ENCODE measurements at places on chromosomes 11 and 22. TPM values are rescaled to one million over a fixed set of nuclear protein-coding genes. Genes with fewer than 3 reads are reported as not detected.
A peak's percentile ranks its signal among the peaks of the same experiment; 100 is the strongest.

DNA sequence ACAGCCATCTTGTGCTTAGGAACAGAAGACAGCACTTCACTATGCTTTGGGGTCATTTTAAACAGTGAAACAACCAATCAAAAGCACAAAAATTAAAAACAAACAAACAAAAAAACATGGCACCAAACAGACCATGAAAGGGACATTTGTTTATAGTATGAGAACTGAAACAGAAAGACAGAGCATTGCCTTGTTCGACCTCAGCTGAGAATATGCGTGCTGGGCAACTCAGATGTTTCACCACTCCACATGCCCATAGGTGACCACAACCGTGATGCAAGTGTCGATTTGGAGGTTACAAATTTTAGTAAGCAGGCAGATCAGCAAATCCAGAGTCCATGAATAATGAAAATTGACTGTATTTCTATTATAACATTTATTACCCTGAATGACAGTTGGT lies 30.0 kb downstream of the NNMT start:
- no peaks in the 10 kb centered on the region for H3K36me3 ChIP-seq
- H3K4me3 ChIP-seq = no peak overlapping the region
- no peak overlapping the region for H3K27ac ChIP-seq

GRCh38 chr11:111334532-111335502 lies 36.5 kb downstream of the POU2AF3 start:
- no peak overlapping the region for H3K4me3 ChIP-seq
- no peaks in the 10 kb centered on the region for H3K36me3 ChIP-seq
- H3K27ac ChIP-seq = no peak overlapping the region
- H3K27me3 ChIP-seq = no peaks in the 10 kb centered on the region
- DNase-seq = no peak

GRCh38 chr11:19631712-19632498 lies 80.7 kb upstream of the NAV2 start:
- peak; percentile 31 for DNase-seq
- H3K27me3 ChIP-seq = no peaks in the 10 kb centered on the region
- no peaks in the 10 kb centered on the region for H3K36me3 ChIP-seq
- peaks cover 24% of the 10 kb centered on the region for H3K4me1 ChIP-seq
- H3K27ac ChIP-seq = peak overlapping the region; percentile 81

- H3K4me1 ChIP-seq = no peaks in the 10 kb centered on the region
- H3K36me3 ChIP-seq = no peaks in the 10 kb centered on the region
- no peak overlapping the region for H3K4me3 ChIP-seq
- no peak overlapping the region for H3K27ac ChIP-seq
- H3K27me3 ChIP-seq = no peaks in the 10 kb centered on the region
These were observed 22.4 kb downstream of the MMP10 start for GRCh38 chr11:102757823-102758549.

DNA sequence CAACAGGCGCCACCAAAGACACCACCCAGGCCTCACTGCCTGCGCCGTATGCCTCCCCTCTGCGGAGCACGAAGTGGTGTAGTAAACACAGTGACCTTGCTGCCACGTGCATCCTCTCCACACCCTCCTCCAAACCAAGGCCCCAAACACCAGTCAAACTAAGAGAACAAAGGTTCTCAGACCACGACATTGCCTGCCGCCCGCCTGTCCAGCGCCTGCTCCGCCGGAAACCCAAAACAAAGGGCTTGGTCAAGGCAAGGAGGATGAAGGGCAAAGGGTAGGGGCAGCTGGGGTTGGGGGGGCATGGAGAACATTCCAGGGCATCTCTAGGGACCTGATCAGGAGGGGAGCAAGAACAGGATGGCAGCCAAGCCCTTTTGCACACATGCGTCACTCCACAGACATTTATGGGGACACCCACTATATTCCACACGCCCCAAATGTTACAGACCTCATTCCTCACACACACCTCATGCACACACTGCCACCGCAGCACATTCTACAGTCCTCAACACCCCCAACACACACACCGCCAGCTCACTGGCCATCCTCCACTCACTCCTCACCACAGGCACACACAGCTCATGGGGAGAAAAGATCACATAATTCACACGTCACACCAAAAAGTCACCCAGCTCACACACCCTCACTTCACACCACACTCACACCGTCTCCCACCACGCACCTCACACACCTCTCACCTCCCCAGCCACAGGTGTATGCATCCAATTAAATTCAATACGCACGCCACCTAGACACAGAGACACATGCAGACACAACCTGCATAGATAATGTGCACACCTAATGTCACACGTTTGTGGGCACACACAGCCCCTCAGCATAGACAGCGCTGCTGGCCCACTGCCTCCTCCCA lies 34.5 kb downstream of the PDE2A start:
- DNase-seq = no peak
- peak overlapping the region; percentile 14 for H3K4me3 ChIP-seq
- H3K4me1 ChIP-seq = peaks cover 11% of the 10 kb centered on the region

DNA sequence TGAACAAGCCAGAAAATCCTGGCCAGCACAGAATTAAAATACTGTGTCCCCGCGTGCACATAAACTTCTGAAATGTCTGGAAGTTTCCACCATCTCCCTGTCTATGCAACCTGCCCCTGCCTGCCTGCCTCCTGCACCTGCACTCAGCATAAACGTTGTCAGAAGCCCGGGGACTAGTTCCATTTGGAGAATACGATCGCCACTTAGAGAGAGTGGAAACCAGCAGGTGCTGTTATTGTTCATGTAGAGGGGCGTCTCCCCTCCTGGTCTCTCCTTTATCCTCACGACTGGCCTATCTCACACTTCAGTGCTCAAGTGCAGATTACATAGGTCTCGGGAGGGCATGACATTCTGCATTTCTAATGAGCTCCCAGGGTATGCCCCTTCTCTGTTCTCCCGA lies 35.6 kb downstream of the MPPED1 start:
- H3K4me1 ChIP-seq = no peaks in the 10 kb centered on the region
- no peaks in the 10 kb centered on the region for H3K27me3 ChIP-seq
- no peak for DNase-seq
- H3K4me3 ChIP-seq = no peak overlapping the region
- no peaks in the 10 kb centered on the region for H3K36me3 ChIP-seq
- no peak overlapping the region for H3K27ac ChIP-seq

MYO7A gene
- 5.8 TPM for total RNA-seq

GRCh38 chr11:74754507-74755252 lies 6.0 kb downstream of the RNF169 start:
- no peak overlapping the region for H3K4me3 ChIP-seq
- H3K4me1 ChIP-seq = peaks cover 25% of the 10 kb centered on the region
- H3K27me3 ChIP-seq = no peaks in the 10 kb centered on the region
- DNase-seq = no peak

OR10D3 gene
- total RNA-seq = not detected

GRCh38 chr11:70779433-70780245 lies 381.3 kb downstream of the CTTN start:
- DNase-seq = no peak
- no peaks in the 10 kb centered on the region for H3K36me3 ChIP-seq
- H3K4me3 ChIP-seq = no peak overlapping the region
- H3K27ac ChIP-seq = no peak overlapping the region
- peaks cover 10% of the 10 kb centered on the region for H3K4me1 ChIP-seq
- H3K27me3 ChIP-seq = no peaks in the 10 kb centered on the region

- H3K4me3 ChIP-seq = no peak overlapping the region
- H3K36me3 ChIP-seq = no peaks in the 10 kb centered on the region
- no peaks in the 10 kb centered on the region for H3K4me1 ChIP-seq
- H3K27me3 ChIP-seq = peaks cover 5% of the 10 kb centered on the region
- DNase-seq = peak; percentile 76
These were observed 32.7 kb upstream of the GLYATL1B start for GRCh38 chr11:59053387-59053786.

GRCh38 chr11:72582206-72583176 lies 91.7 kb downstream of the PDE2A start:
- H3K27me3 ChIP-seq = no peaks in the 10 kb centered on the region
- no peaks in the 10 kb centered on the region for H3K36me3 ChIP-seq
- DNase-seq = no peak
- H3K4me3 ChIP-seq = no peak overlapping the region
- no peaks in the 10 kb centered on the region for H3K4me1 ChIP-seq

DNA sequence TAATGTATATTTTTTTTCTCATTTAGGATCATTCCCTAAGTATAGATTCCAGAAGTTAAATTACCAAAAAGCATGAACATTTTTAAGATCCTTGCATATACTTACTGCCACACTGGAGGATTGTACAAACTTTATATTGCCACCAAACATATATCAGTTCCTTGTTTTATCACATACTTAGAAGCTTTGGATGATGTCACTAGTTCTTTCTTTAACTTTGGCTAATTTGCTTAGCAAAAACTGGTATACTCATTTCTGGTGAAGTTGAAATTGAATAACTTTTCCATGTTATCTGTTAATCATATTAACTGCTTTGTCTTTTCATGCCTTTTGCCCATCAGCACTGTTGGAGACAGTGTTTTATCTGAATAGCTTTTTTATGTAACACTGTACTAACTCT lies 31.6 kb upstream of the PRDM10 start:
- DNase-seq = no peak
- H3K27me3 ChIP-seq = no peaks in the 10 kb centered on the region
- H3K4me3 ChIP-seq = no peak overlapping the region
- no peaks in the 10 kb centered on the region for H3K4me1 ChIP-seq

DNA sequence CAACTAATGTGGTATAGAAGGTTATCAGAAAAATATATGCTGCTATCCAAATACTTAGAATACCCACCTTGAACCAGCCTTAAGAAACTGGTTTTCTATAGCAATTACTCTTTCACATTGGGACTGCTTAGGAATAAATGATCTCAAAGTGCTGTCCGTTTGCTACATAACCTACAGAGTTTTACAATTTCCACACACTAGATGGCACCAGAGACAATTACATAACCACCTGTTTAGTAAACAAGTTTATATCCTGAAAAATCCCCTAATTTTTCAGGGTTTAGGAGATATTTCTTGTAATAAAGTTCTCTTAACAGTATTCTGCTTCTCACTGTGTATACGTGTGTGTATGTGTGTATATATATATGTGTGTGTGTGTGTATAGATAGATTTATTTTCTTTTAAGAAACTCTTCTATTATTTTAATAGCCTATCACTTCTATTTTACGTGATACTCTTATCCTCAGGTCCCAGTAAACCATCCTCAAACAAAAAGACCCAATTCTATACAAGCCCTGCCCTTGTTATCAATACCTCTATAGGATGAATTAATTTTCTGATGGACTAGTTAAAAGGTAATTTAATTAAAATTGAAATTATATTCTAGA lies 6.7 kb upstream of the OR5I1 start:
- H3K27ac ChIP-seq = no peak overlapping the region
- no peak overlapping the region for H3K4me3 ChIP-seq
- no peak for DNase-seq
- no peaks in the 10 kb centered on the region for H3K27me3 ChIP-seq

LMO1 gene
- total RNA-seq = 0.59 TPM

DNA sequence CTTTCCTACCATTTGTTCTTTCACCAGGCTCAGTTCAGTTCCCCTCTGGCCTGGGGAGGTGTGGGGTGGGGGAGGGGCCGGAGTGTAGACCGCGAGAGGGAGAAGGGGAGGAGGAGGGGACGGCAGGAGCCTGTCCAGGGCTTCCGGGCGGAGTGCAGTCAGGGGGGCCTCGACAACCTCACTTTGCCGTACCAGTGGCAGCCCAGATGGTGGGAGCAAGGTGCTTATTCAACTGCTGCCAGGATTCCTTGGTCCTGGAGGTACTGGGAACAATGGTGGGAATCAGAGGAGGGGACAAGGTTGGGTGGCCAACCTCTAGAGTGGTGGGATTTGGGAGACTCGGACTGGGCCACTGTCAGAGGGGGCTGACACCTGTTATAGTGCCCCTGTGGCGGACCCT lies 1.2 kb downstream of the BACE1 start:
- H3K4me3 ChIP-seq = no peak overlapping the region
- no peak overlapping the region for H3K27ac ChIP-seq
- DNase-seq = peak; percentile 14
- H3K4me1 ChIP-seq = peaks cover 15% of the 10 kb centered on the region

GPHA2 gene
- not detected for total RNA-seq

DNA sequence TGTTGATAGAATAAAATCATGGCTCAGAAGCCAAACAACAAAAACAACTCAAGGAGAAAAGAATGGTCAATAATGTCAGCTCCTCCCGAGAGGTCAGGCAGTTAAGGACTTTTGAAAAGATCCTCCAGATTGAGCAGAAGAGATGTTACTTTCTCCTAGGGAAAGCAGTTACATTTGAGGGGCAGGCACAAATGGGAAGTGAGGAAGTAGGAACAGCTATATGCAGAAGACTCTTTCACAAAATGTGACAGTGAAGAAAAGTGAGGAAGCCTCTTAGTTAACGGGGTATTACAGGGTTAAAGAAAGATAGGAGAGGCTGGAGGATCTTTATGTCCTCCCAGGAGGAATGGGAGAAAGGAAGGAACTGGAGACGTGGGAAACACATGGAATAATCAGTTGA lies 3.4 kb downstream of the DCHS1 start:
- no peaks in the 10 kb centered on the region for H3K36me3 ChIP-seq
- no peak overlapping the region for H3K4me3 ChIP-seq
- H3K27me3 ChIP-seq = no peaks in the 10 kb centered on the region
- DNase-seq = no peak
- no peak overlapping the region for H3K27ac ChIP-seq

DNA sequence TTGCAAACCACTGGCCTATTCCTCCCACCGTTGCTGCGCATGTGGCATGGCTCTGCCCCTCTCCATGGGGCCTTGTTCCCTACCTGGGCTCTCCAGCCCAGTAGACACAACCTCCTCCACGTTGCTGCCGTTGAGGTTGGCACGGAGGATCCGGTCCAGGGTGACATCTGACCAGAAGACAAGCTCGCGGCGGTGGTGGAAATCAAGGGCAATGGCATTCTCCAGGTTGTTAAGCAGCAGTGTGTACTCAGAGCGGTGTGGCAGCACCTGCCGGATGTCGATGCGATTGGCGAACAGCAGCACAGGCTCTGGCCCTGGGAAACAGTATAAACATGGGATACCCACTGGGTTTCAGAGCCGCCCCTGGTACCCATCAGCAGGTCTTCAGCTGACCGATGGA lies 23.8 kb downstream of the LRP4 start:
- H3K36me3 ChIP-seq = no peaks in the 10 kb centered on the region
- H3K4me1 ChIP-seq = no peaks in the 10 kb centered on the region
- H3K27ac ChIP-seq = no peak overlapping the region
- H3K27me3 ChIP-seq = no peaks in the 10 kb centered on the region
- no peak overlapping the region for H3K4me3 ChIP-seq

- H3K4me3 ChIP-seq = no peak overlapping the region
- H3K36me3 ChIP-seq = no peaks in the 10 kb centered on the region
- H3K27me3 ChIP-seq = no peaks in the 10 kb centered on the region
These were observed 21.1 kb upstream of the CAPRIN1 start for GRCh38 chr11:34030382-34030781.

Data from thyroid gland (tissue), 4 donors.